NCI-H1092 treated with DMSO at 0.1 percent for 48 hours (cell line): ENCODE measurements at places on chromosomes 2 and 18.

- no peak for DNase-seq
Measured at GRCh38 chr18:45059695-45060094, 379.0 kb downstream of the SETBP1 start.

GRCh38 chr2:17540813-17541530, 476 bp downstream of the VSNL1 start:
- DNase-seq: no peak

- peak; percentile 25 for DNase-seq
Measured at GRCh38 chr2:162065767-162066166, 8.2 kb downstream of the DPP4 start.

DNA sequence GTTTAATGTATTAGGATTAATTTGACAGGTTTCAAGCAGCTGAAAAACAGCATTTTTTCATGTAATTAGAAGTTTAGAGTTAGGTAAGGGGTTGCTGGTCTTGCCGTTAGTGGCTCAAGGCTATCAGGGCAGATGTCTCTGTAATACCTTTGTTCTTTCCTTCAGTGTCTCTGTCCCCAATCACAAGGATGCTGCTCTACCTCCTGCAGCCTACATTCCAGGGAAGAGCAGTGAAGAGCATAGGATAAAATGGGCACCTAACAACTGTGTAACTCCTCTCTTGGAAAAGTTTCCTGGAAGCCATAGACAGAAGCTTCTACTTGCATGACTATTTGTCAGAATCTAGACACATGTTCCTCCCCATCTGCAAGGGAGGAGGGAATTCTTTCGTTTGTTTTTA, 9.4 kb upstream of the SERPINB7 start:
- DNase-seq: no peak

GRCh38 chr2:31136732-31137131, 1.5 kb downstream of the GALNT14 start:
- no peak for DNase-seq

DNA sequence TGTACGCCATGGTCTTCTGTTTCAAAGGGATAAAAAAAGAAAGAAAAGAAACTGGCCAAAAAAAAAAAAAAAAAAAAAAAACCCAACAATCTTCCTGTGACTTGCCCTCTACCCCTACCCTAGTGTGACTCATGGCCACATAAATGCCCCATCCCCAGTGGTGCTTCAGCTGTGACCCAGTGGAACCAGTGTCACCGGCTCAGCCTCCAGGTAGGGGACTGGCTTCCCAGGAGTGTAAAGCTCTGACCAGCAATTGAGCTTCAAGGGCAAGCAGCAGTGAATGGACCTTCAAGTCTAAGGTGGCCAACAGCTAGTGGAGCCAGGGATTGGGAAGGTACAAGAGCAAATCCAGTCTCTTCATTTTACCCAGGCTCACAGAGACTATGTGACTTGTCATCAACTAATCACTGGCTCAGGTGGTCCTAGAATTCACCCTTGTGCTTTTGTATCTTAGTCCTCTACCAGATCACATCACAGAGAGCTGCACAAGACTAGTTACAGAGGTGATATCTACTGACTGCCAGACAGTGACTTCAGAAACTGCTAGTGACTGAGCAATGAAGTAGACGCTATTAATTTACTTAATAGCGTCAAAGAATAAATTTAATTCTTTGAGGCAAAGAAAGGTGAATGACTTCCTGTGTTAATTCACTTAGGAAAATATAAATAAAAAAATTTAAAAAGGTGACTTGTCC, 1.3 kb upstream of the TGFBRAP1 start:
- no peak for DNase-seq

- DNase-seq: no peak
Measured at GRCh38 chr18:29737620-29738019, 1304.9 kb downstream of the DSC3 start.

DNA sequence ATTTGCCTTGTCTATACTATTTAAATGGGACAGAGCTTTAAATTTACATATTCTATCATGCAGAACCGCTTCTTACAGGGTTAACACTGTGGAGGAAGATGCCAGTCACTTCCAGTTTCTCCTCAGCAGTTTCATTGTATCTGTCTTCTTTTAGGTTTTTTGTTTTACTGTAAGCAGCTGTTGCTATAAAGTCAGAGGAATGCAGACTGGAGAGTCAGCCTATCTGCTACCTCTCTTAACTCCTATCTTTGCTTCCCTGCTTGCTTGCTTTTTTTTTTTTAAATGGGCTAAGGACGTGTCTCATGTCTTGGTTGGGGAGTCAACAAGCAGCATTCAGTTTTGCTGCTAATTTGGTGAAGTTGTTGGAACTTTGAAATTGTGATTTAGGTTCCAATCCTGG, 8.9 kb downstream of the EPC2 start:
- DNase-seq: no peak

- DNase-seq: no peak
Measured at GRCh38 chr2:8303322-8303832, 378.5 kb upstream of the ID2 start.

DNA sequence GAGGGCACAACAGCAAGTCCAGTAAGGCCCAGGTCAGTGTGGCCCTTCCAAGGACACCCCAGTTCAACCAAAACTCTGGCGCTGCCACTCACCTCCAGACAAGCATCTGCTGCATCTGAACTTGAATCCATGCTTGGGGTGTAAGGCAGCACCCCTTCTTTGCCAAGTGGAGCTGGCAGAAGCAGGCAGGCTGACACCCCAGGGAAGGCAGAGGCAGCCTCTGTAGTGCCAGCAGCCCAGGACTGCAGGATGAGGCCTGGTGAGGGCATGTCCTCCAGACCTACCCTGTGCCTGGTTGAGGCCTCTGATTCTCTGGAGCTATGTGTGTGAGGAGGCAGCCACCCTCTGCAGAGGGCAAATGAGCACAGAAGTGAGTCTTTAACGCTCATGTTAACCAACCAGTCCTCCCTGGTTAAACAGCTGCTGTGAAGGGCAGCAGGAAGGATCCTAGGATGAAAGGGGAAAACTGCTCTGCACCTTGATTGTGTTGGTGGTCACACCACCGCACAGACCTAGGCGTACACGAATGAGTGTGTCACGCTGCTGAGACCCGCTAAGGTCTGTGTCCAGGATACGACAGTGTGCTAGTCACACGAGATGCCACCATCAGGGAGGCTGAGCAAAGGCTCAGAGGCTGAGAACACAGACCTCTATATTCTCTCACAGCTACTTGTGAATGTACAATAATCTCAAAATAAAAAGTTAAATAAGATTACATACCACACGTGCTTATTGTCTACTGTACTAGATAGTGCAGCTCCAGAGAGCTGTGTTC, 2.2 kb downstream of the PARD6G start:
- no peak for DNase-seq

DNA sequence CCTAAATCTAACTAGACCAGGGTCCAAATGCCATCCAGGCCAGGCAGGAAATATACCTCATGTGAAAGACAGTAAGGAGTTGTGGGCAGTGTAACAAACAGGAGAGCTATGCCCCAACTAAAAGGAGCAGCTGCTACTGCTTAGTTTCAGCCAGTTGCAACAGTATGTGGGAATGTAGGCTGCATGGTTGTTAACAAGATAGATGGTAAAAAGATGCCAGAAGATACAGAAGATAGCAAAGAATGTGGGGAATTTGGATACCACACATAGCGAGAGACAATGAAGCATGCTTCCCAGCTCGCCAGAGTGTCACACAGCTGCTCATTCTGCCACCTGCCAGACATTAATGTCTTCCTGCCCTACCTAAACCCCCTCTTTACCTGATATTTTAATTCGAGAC, 39.4 kb upstream of the CYBRD1 start:
- no peak for DNase-seq

- DNase-seq: no peak
Measured at GRCh38 chr2:46493241-46493970, 14.0 kb downstream of the TMEM247 start.

- no peak for DNase-seq
Measured at GRCh38 chr18:8871489-8871888, 166.1 kb downstream of the MTCL1 start.

- no peak for DNase-seq
Measured at GRCh38 chr2:226601881-226602662, 197.5 kb downstream of the IRS1 start.

DNA sequence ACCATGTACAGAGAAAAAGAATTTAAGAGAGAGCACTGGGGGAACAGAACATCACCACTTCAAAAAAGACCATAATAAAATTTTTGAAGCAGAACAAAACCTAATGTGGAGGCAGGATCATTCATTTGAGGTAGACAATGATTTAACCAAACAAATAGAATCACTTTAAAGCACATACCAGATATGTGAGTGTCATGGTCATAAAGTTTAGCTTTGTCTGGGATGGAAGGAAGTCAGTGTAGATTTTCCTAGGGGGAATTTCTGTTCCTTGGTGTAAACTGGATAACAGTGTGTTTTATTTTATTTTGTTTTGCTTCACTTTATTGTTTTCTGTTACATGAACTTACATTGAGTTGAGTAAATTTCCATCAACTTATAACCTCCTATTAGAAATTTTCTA, 120.8 kb downstream of the CRIM1 start:
- no peak for DNase-seq

- DNase-seq: no peak
Measured at GRCh38 chr2:67650291-67651133, 253.4 kb downstream of the ETAA1 start.

GRCh38 chr18:59814891-59815290, 84.9 kb upstream of the PMAIP1 start:
- no peak for DNase-seq

DNA sequence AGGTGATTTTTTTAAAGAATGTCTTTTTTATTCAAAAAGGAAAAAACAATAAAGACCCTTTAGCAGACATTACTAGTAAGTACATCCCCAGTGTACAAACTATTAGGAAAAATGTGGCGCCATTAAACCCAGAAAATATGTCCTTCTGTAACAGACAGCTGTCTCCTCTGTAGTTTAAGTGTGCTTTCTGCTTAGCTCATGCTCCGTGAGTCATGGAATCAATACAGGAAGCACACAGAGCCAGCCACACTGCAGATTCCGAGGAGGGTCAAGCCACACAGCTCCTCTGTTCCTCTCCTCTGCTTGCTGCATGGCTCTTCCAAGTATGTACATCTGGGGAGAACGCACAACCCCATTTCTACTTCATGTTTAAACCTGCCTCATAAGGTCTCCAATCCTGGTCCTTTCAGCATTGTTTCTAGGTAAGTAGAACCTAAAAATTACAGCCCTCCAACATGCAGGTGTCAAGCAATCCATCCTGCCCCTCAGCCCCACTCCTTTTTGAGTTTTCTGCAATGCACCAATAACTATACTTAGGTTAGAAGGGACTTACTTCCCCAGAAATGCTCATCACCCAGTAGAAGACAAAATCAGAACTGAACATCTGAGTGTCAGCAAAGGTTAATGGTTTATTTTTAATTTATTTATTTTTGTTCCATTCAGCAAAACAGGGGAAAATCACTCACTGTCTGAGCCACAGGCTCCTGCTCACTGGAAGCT, 37.5 kb downstream of the ACVR1 start:
- DNase-seq: peak; percentile 73

DNA sequence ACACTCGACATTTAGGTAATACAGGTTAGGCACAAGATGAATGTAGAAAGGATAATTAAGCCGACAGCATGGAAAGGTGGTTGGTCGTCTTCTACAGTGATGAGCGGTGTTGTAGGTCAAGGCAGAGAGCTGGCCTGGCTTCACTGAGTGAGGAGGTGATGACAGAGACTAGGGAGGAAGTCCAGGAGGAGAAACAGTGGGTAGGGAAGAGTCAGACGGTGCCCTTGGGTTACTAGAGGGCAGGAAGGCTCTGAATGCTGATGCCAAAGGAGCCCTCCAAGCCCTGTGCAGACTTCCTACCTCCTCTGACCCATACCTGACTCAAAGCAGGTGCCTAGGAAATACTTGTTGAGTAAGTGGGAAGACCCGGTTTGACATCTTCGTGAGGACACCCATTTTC, 100.8 kb downstream of the ITGB1BP1 start:
- no peak for DNase-seq
